ENCODE measurements at places on chromosomes 3 and 15.

DNA sequence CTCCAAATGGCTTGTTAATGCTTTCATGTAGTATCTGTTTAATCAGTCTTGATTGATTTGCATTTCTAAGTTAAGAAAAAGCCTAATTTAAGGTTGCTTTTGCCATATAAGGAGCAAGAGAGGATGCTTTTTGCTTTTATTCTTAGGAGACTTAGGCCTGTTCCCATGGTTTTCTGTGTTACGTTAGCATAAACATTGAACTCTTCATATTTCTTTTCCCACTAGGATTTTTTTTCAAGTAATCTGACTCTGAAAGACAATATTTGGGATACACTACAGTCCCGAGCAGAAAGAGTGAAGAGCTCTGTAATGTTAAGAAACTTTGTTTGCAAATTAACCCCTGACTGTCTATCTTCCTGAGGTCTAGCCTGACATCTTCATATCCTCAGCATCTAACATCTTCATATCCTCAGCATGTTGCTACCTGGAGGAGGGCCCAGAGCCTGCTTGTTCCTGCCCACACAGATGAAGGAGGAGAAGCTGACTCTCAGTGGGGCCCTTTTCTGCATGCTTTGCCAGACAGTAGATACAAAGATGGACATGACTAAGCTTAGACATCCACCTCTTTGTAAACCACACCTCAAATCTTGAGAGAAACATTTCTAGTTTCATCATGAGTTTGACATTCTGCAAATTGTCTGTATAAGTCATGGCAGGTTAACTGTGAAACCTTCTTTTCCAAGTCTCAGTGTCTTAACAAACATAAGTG, 86.2 kb upstream of the COL6A5 start:
- DNase-seq, result no peak

- no peak for DNase-seq
Observed at GRCh38 chr15:101499863-101500713, 10.6 kb upstream of the PCSK6 start.

- no peak for DNase-seq
Observed at GRCh38 chr15:38991701-38992100, 427.1 kb upstream of the RASGRP1 start.

GRCh38 chr3:48345946-48346572, 12.6 kb upstream of the SPINK8 start:
- DNase-seq, result no peak

DNA sequence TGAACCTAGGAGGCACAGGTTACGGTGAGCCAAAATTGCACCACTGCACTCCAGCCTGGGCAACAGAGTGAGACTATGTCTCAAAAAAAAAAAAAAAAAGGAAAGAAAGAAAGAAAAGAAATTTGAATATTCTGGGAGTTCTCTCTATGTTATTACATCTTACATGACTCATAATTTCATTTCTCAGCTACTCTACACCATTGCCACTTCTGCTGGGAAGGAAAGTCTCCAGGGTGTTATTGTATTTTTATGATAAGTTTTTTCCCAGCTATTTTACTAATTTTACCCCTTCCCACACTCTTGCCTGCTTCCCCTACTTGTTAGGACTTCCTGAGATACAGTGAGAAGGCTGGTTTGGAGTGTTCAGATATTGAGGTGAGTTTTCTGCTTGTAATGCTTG, 69.7 kb upstream of the UMPS start:
- DNase-seq, result no peak

DNA sequence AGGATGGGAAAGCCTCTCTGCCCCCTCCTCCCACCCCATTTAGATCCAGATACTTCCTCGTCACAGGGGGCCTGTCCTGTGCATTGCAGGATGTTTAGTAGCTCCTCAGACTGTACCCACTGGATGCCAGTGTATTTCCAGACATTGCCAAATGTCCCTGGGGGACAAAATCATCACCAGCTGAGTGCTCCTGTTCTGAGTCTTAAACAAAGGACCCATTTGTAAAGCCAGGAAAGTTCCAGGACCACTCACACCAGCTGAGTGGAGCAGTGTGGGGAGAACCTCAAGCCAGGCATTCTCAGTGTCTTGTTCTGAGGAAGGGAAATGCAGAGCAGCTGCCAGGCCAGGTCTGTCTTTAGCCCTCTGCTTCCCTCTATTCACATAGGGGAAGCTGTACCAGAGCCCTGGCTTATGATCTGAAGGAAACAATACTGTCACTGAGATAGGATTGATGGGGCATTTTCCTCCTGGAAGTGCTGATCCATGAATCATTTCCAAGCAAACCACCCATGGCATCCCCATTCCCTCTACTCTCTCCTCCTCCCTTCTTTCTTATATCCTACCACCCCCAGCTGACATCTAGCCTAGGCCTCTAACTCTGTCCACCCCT, 67.4 kb upstream of the MEX3B start:
- DNase-seq, result no peak

Data from activated CD8-positive, alpha-beta memory T cell treated with anti-CD3 and anti-CD28 coated beads for 1 hour (primary cell).